Liver (tissue), 10 donors: ENCODE measurements at places on chromosomes 7 and 10.

GRCh38 chr7:112459645-112460044, 9.4 kb downstream of the IFRD1 start:
- DNase-seq: no peak

DNA sequence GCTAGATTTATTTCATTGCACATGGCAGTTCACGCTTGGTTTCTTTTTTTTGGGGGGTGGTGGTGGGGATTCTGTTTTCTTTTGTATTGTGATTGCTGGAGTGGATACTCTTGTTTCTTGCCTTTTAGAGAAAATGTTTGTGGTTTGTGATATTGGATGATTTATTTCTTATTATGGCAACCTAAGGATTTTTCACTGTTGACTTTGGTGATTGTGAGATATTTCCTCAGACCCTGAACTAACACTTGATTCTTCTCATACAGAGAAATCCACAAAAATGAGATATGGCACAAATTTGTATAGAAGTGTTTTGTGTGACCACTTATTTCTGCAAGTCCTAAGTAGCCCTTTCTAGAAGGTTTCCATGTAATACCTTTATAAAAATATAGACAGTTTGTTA, 871.1 kb downstream of the LRMDA start:
- no peak for DNase-seq

- DNase-seq: no peak
These were observed 35.1 kb downstream of the ZNF438 start for GRCh38 chr10:30996481-30997005.

GRCh38 chr7:135771961-135772638, 23.5 kb upstream of the FAM180A start:
- no peak for DNase-seq
